Bronchial epithelial cell (primary cell): ENCODE measurements at places on chromosomes 2 and 18. TPM values are rescaled to one million over a fixed set of nuclear protein-coding genes. Genes with fewer than 3 reads are reported as not detected.

SPEG gene
- total RNA-seq = 1.8 and 2.4 TPM in 2 replicates

IL1RL1 gene
- total RNA-seq = 65.8 and 162 TPM in 2 replicates

GRCh38 chr2:237501892-237502513 is 15.0 kb downstream of the MLPH start:
- DNase-seq = no peak

DNA sequence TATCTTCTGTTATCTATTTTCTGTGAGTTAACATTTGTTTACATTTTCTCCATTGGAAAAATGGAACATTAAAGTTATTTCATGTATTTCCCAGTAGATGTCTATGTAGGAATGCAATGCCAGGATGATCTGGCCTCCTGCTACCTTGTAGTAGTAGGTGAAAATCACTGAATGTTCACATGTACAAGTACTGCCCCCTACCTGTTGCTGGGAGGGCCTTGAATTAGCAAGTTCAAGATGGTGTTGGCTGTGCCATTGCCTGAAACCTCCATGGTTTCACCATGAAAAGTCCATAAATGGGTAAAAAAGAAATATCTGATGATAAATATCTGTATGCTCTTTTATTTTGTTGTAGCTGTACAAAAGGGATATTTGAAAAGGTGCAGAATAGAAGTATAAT is 30.7 kb downstream of the XRCC5 start:
- DNase-seq = peak; percentile 41

DNA sequence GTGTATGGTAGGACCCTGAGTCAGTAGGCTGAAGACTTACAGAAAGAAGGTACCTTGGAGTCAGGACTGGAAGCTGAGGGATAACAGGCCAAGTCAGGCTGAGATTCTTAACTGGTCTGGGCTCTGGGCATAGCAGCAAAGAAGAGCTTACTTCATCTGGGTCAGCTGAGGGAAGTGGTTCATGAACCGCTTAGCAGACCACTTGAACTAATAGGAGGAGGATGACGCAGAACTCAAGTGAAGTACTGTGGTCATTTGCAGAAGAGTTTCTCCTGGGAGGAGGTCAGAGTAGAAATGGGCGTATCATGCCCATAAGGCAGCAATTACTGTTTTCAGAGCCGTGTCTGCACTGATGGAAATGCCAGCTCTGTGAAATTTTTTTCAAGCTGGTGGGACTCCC is 164.5 kb downstream of the LCLAT1 start:
- no peak for DNase-seq
